ENCODE measurements at places on chromosomes 11 and 22.

DNA sequence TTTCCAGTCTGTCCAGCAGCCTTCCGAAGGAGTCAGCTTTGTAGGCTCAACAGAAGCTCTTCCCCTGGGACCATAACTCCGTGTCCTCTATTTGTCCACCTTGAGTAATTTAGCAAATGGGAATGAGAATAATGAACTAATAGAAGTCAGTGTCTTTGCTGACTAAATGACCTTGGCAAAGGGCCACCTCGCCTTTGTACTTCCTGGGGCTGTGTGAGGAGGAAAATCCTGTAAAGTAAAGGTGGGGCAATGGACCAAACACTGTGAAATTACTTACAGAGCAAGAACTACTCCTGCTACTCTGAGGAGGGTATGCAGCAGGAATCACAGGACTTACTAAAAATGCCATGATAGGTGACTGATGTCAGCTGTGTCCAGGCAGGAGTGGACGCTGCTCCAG, 36.2 kb upstream of the CSNK2A3 start:
- DNase-seq = peak; percentile 38

DNA sequence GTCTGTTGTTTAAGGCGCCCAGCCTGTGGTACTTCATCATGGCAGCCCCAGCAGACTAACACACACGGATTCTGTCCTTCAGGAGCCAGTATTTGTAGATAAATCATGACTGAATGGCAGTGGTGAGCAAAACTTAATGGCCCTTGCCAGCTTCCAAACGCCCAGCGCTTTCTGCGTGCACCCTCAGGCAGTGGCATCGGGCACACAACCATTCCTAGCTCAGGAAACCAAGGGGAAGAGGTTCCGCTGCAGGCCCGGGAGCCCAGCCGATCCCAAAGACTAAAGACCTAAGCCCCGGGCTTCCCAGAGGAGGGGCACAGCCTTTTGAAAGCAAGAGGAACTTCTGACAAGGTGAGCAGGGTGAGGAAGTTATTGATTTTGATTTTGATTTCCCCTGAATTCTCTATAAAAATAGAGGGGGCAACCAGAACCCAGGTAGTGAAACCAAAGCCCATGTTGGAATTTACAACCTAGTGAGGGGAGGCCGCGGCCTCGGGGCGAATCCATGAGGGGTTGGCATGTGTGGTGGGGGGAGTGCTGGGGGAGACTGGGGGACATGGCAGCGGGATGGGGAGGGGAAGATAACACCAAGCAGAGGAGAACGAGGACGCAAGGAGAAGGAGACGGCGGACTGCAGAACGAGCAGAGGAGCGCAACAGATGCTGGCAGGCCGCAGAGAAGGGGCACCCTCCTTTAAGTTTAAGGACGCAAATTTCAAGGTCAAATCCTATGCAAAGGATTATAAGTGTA, 79.9 kb upstream of the SEPTIN5 start:
- no peak for DNase-seq

- DNase-seq = peak; percentile 70
These were observed 40.0 kb downstream of the BTG4 start for GRCh38 chr11:111472228-111472627.

GRCh38 chr11:130103296-130103814, 33.7 kb downstream of the APLP2 start:
- peak; percentile 97 for DNase-seq

DNA sequence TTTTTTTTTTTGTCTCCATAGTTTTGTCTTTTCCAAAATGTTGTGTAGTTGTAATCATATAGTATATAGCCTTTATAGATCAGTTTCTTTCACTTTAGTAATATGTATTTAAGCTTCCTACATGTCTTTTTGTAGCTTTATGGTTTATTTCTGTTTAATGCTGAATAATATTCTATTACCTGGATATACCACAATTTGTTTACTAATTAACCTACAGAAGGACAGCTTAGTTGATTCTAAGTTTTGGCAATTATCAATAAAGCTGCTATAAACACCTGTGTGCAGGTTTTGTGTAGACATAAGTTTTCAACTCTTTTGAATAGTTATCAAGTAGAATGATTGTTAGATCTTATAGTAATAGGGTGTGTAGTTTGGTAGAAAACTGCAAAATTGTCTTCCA, 130.3 kb upstream of the CARD18 start:
- DNase-seq = no peak

DNA sequence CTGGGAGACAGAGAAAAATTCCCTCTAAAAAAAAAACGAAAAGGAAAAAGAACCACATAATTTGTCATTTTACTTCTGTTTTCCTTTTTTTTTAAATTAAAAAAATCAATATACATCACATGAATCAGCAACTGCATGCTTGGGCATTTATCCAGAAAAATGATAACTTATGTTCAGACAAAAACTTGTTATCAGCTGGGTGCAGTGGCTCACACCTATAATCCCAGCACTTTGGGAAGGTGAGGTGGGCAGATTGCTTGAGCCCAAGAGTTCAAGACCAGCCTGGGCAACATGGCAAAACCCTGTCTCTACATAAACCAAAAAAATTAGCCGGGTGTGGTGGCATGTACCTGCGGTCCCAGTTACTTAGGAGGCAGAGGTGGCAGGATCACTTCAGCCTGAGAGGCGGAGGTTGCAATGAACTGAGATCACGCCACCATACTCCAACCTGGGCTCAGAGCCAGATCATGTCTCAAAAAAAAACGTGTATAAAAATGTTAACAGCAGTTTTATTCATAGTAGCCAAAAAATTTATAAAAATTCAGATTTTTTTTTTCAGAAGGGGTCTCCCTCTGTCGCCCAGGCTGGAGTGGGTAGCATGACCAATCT, 28.5 kb downstream of the AMBRA1 start:
- no peak for DNase-seq

All from PC-3 (cell line).